ENCODE measurements at places on chromosomes 13 and 19.
A peak's percentile ranks its signal among the peaks of the same experiment; 100 is the strongest.

DNA sequence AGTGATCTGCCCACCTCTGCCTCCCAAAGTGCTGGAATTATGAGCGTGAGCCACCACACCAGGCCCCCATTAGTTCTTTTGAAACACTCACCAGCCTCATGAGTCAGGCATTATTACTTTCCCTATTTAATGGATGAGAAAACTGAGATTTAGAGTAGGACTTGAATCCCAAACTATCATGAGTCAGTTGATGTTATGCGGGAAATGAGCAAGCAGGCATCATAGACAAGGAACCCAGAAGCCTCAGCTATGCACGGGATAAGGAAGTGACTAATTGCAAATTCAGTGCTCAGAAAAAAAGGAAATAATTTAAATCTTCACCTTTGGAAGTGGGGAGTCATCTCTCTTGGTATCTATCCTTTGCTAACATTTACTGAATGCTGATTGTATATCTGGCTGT is 217.5 kb downstream of the ABCC4 start:
- no peak for DNase-seq

DNA sequence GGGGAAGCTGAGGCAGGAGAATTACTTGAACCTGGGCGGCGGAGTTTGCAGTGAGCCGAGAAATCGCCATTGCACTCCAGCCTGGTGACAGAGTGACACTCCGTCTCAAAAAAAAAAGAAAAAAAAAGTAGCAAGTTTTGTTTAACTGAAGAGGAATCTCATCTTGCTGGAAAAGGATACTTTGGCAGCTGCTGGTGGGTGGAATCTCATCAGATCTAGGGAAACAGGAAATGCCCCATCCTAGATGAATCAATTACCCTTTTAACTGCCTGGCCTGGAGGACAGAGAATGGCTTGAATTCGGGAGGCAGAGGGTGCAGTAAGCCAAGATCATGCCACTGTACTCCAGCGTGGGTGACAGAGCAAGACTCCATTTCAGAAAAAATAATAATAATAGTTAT is 8.4 kb downstream of the ZNF320 start:
- no peak for DNase-seq

- peak; percentile 33 for DNase-seq
These were observed 17.9 kb downstream of the ALG5 start for GRCh38 chr13:36981156-36981743.

DNA sequence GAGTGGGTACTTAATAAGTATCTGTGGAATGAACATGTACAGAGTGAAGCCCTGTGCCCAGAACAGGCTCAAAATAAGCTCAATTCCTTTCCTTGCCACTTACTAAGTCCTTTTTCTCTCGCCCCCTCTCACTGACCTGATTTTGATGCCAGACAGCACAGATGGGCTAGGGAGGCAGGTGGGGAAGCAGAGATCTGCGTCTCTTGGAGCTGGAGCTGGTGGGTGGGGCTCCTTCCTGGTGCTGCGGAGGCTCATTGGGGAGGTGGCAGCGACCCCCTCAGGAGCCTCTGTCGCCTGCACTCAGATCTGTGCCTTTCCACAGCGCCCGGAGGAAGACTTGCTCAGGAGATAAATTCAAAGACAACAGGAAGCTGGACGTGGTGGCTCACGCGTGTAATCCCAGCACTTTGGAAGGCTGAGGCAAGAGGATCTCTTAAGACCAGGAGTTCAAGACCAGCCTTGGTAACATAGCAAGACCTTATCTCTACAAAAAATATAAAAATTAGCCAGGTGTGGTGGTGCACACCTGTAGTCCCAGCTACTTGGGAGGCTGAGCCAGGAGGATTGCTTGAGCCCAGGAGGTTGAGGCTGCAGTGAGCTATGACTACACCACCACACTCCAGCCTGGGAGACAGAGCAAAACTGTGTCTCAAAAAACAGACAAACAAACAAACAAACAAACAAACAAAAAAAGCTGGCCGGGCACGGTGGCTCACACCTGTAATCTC is 14.6 kb downstream of the AKT2 start:
- no peak for DNase-seq

DNA sequence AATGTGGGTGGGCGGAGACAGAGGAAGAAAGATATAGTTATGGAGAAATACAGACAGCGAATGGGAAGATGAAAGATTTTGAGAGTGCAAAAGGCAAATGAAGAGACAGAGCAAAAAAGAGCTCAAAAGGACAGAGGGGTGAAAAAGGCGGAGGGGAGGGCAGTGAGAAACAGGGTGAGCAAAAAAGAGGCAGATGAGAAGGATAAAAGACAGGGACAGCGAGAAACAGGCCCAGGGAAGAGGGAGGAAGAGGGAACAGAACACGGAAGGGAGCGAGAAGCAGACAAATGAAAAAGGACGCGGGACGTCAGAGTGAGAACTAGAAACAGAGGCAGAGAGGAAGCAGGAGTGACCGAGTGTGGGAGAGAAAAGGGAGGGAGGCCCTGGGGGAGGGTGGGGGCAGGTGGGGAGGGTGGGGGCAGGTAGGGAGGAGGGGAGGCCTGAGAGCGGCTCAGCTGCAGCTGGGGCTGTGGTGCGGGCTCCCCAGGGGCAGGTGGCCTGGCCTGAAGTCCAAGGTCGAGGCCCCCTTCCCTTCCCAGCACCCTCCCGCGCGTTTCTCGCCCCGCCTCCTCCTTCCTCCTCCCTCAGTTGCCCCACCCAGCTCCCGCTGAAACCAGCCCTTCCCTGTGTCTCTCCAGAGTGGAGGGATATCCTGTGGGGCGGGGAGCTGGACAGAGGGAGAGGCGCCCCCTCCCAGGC is 2.9 kb downstream of the KLK1 start:
- no peak for DNase-seq

- no peak for DNase-seq
These were observed 737.7 kb downstream of the PCDH9 start for GRCh38 chr13:66492479-66492878.

- DNase-seq: no peak
These were observed 355.8 kb upstream of the HTR2A start for GRCh38 chr13:47252627-47253026.

DNA sequence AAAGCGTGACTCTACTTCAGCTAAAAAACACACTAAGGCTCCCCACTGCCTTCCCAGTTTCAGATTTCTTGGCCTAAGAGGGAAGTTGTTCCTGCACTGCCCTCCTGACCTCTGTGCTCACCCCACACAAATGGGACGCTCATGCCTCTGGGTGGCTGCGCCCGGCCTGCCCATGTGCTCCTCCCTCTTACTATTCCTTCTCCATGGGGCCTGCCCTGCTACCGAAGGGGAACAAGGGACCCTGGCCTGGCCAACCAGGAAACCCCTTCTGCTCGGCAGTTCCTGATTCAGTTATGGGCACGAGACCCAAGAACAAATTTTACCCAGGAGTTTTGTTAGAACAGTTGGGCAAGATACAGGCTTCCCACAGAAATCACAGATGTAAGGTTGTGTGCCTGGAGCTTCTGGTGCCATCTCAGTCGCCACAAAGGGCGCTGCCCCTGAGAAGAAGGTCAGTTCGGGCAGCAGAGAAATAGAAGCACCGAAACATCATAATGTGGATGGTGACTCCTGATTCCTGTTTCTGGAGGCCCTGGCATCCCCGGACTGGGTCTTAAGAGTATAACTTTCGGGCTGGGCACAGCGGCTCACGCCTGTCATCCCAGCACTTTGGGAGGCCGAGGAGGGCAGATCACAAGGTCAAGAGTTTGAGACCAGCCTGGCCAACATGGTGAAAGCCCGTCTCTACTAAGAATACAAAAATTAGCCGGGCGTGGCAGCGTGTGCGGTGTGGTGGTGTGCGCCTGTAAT is 5.4 kb upstream of the PLPP2 start:
- no peak for DNase-seq

DNA sequence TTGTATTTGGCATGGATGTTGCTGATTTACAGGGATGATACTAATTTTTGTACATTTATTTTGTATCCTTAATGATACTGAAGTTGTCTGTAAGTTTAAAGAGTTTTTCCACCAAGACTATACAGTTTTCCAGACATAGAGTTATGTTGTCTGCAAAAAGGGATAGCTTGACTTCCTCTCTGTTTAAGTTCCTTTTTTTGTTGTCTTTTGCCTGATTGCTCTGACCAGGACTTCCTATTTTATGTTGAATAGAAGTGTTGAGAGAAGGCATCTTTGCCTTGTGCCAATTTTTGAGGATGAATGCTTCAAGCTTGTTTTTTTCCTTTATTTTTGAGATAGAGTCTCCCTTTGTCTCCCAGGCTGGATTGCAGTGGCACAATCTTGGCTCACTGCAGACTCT is 36.8 kb upstream of the ZNF681 start:
- no peak for DNase-seq

DNA sequence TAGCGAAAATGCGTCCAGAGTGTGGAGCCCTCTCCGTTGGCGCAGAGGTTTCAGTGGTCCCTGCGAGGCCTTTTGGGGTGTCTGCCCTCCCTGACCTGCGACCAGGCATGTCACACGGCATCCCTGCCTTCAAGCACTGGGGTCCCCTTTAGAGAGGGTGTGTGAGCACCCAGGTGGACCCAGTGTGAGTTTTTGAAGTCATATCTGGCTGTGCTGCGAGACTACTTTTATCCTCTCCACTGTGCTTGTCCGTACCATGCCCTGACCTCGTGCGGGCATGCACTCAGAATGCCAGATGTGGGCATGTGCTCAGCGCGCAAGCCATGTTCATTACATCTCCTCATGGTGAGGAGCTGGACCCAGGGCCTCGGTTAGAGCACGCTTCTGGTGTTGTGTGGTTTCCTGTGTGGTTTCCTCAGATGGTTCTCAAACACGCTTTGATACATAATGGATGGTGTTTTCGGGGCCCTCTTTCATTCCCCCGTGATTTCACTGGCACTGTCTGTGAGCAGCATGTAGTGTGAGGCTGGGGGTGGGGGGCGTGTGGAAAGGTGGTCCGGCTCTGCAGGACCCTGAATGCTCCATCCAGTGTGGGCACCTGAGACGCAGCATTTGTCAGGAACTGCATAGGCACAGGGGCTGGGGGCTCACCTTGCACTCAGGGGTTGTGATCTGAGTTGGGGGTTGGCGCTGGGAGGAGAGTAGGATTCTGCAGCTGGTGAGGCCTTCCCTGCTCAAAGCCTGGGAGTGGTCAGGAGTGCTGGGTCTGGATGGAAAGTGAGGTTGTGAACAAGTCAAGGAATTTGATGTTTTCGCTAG is 2.3 kb downstream of the TFDP1 start:
- DNase-seq: no peak

DNA sequence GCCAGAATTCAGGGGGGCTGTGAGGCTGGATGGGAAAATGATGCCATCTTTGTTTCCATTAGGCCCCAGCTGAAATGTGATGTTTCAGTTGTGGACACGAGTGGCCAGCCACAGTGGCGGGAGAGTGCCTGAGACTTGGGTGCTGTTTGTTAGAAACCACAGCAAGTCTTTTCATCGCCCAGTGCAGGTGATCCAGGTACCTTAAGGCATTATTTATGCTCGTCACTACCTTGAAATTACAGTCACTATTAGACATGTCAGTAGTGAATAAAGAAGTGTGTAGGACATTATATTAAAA is 82.5 kb upstream of the TM9SF2 start:
- no peak for DNase-seq

GRCh38 chr13:86881390-86881789 is 789.8 kb upstream of the SLITRK5 start:
- DNase-seq: no peak

GRCh38 chr13:73934215-73934641 is 200.0 kb downstream of the KLF12 start:
- DNase-seq: no peak

Data from globus pallidus (tissue), 1 donor.